ENCODE measurements at places on chromosomes 3 and 15.

DNA sequence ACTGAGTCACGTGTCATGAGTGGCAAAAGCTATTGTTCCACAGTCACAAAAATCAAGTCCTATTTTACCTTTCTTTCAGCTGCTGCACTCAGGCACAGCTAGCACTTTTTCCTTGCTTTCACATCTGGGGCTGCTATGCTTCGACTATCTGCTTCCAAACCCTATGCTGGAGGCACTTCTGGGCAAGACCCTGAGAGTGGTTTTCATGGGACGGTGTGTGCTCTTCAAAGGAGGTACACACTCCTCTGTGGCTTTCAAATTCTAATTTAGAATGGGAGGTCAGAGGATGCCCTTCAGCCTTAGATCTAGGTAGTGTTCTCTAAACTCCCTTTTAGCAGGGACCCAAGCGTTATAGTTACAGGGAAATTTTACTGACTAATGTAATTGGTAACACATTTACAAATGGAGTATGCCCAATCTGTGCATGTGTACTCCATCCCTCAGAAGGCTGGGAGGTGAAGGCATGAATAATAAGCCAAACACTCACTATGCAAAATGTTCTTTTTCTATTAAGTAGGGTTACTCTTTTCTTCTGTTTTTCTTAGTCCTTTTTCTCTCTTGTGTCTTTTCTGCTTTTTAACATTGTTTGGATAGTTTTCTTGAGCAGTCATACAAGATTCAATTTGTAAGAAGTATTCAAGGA lies 188.3 kb downstream of the LSAMP start:
- DNase-seq: no peak

- no peak for DNase-seq
These were observed 52.0 kb upstream of the ULK4 start for GRCh38 chr3:42013691-42014457.

- no peak for DNase-seq
These were observed 661 bp upstream of the PARP14 start for GRCh38 chr3:122679882-122680474.

- no peak for DNase-seq
These were observed 1.2 kb downstream of the KPNA1 start for GRCh38 chr3:122513386-122514122.

- DNase-seq: no peak
These were observed 116.7 kb downstream of the NUP210 start for GRCh38 chr3:13303410-13303809.

- no peak for DNase-seq
These were observed 64.9 kb upstream of the RAD18 start for GRCh38 chr3:9028134-9028533.

DNA sequence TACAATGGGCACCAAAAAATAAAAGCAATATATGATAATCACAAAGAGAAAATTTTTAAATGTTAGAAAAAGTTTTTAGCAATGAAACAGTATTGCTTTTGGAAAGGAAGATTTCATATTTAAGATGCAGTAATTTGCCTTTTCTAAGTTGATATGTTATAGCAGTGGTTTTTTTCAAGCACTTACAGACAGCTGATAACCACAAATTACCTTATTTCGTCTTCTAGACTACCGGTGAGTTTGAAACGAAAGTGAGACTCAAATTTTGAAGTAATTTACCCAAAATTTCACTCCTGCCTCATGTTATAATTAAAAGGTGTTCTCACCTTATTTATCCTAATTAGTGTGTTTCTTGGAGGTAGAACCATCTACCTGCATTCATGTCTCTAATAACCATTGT lies 207.8 kb downstream of the MCTP2 start:
- no peak for DNase-seq

- DNase-seq: no peak
These were observed 101.9 kb upstream of the TMC3 start for GRCh38 chr15:81475926-81476325.

- no peak for DNase-seq
These were observed 34.1 kb downstream of the MASP1 start for GRCh38 chr3:187257471-187257870.

DNA sequence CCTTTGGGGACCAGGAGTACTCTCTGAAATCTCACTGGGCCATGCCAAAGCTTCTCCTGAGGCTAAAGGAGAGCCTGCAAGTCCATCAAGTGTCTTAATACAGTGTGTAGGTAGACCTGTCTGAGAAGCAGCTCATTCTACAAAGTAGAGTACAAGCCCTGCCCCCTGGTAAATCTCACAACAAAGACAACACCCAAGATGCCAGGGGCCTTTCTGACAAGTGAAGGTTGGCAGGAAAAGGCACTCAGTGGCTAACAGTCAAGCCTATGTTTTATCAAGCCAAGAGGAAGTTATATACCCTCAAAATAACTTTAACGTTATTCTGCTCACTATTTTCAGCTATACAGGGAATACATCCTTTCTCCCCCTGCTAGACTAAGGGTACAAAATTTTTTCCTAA lies 58.3 kb downstream of the NMNAT3 start:
- no peak for DNase-seq

GRCh38 chr3:77242371-77242770 lies 202.5 kb downstream of the ROBO2 start:
- DNase-seq: no peak

DNA sequence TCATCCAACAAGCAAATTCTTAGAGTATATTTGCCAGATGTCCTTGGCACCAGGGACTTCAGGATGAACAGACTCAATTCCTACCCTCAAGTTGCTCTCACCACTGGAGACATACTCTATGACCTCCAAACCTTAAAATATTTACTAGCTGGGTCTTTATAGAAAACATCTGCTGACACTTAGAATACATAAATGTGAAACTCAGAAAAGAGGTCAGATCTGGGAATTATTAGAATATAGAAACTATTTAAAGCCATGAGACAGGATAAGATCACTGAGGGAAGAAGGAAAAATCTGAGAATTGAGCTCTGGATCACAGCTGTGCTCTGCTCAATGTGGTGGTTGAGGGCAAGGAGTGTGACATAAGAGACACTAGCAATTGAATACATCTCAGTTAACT lies 695.4 kb upstream of the UBE2E2 start:
- no peak for DNase-seq

DNA sequence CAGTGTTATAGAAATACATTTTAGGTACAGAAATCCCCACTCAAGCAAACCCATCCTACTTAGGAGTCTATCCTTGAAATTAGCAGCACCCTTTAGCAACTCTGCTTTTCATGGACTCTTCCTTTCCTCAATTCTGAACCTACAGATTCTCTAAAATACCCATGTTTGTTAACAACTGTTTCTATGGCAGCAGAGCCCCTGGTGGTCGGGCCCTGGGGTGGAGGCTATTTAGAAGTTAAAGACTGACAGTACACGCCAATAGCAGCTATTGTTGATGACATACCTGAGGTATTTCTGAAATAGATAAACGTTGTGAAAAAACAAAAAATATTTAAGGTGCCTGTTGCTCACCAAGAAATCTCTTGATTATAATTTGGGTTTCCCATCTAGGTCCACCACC lies 23.4 kb upstream of the NRG4 start:
- no peak for DNase-seq

GRCh38 chr3:134867277-134867676 lies 72.2 kb downstream of the EPHB1 start:
- no peak for DNase-seq

- no peak for DNase-seq
These were observed 89.0 kb downstream of the DHX36 start for GRCh38 chr3:154235330-154235729.

DNA sequence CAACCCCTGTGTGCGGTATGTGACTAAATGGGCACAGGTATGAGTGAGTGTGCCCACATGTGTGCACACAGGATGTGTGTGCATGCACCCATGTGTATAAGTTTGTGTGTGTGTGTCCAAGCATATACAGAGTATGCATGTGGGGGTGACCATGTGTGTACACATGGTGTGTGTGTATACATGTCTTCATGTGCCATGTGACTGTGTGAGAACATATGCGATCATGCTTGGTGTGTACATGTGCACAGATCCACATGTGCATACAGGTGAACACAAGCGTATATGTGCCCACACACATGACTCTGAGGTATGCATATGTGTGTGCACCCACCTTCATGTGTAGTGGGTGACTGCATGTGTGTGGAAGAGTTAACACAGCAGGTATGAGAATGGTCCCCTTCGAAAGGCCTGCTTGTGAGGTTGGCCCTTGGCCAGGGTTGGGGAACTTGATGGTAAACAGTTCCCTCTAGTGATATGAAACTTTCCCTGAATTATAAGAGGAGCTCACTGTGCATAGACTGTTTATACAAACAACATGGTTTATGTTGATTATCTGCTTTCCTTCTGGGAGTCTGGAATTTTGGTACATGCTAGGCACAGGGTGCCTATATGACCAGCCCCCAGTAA lies 10.3 kb downstream of the PFKFB4 start:
- DNase-seq: no peak

- DNase-seq: no peak
These were observed 20.7 kb downstream of the TRANK1 start for GRCh38 chr3:36923981-36924743.

DNA sequence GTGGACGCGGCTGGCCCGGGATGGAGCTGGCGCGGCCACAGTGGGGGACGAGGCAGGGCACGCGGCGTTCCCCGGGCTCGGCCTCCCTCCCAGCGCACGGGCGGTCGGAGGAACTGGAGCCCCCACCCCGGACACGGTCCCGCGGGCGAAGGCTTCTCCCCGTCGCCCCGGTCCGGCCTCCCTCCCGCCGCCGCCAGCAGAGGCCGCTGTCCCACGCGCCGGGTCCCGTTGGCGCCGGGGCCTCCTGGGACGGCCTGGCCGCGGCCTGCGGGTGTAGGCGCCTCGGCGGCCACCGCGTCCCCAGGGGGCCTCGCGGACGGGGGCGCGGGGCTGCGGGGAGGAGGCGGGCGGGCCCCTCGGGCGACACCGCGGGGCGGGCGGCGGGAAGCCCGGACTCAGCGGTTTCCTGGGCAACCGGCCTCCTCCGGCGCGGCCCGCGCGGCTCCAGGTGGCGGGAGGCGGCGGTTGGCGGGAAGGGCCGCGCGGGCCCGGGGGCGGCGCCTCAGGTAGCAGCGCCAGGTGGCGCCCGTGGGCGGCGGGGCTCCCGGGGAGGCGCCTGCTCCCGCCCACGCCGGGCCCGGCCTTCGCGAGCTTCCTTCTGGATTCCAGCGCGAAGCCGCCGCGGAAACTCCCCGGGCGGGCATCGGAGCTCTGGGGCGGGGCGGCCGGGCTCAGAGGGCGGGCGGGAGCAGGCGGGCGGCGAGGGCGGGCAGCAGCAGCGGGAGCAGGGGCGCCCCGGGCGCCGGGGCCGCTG lies 26.7 kb downstream of the MELTF start:
- peak; percentile 55 for DNase-seq

- DNase-seq: no peak
These were observed 705.8 kb downstream of the NR2F2 start for GRCh38 chr15:97036301-97036700.

GRCh38 chr3:62161371-62161770 lies 212.0 kb downstream of the FEZF2 start:
- no peak for DNase-seq

- DNase-seq: no peak
These were observed 240.4 kb upstream of the TBL1XR1 start for GRCh38 chr3:177437513-177438337.

- peak; percentile 28 for DNase-seq
These were observed 128.8 kb downstream of the FRMD5 start for GRCh38 chr15:44066211-44066827.

- no peak for DNase-seq
These were observed 22.2 kb downstream of the SUCNR1 start for GRCh38 chr3:151895478-151896241.

GRCh38 chr3:52461874-52462273 lies 6.5 kb downstream of the NISCH start:
- DNase-seq: no peak

GRCh38 chr3:79960594-79960993 lies 192.8 kb upstream of the ROBO1 start:
- DNase-seq: no peak

GRCh38 chr15:68552773-68553172 lies 26.0 kb upstream of the CORO2B start:
- no peak for DNase-seq

Data from activated CD4-positive, CD25-positive, alpha-beta regulatory T cell treated with anti-CD3 and anti-CD28 coated beads, Interleukin-2, amount 50 U/mL, for 16 hours (primary cell).